ENCODE measurements at places on chromosomes 13 and 19.

DNA sequence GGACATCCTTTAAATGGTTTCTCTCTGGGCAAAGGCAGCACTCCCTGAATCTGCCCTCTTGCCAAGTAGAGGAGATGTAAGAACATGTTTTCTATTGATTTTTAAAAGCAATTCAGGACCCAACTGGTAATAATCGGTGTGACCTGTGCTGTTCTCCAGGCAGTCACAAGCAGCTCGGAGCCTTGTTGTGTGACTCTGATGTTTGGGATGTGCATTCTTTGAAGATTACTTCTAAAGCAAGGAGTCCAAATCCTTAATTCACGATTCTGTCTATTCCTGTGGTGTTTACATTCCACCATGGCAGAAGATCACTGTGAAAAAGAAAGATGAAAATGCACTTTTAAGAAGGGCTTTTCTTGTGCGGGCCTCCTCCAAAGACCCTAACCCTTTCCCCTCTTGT, 122.3 kb upstream of the ZNF536 start:
- DNase-seq = no peak

DNA sequence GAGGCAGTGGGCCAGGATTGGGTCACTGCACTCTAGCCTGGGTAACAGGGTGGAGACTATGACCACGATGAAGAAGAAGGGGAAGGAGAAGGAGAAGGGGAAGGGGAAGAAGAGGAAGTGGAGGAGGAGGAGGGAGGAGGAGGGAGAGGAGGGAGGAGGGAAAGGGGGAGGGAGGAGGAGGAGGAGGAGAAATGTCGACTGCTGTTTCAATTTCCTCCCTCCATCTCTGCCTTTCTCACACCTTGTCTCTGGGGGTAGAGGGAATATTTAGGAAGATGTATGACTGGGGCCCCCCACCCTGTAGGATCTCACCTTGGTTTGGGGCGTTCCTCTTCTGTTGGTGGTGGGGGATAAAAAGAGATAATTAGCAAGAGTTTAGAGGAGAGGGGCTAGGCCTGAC, 3.8 kb downstream of the TNNT1 start:
- DNase-seq = no peak

DNA sequence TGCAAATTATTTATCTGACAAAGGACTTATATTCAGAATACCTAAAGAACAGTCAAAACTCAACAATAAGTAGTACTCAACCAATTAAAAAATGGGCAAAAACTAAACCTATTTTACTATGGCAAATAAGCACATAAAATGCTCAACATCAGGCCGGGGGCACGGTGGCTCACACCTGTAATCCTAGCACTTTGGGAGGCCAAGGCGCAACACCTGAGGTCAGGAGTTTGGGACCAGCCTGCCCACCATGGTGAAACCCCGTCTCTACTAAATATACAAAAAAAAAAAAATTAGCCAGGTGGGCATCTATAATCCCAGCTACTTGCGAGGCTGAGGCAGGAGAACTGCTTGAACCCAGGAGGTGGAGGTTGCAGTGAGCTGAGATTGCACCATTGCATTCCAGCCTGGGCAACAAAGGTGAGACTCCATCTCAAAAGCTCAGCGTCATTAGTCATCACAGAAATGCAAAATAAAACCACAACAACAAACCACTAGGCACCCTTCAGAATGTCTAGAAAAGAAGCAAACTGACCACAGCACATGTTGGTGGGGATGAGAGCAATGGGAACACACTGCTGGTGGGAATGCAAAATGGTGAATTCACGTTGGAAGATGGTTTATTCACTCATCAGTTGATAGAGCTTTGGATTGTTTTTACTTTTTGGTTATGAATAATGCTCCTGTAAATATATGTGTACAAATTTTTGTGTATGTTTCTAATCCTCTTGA, 180.6 kb upstream of the SOX1 start:
- DNase-seq = no peak

DNA sequence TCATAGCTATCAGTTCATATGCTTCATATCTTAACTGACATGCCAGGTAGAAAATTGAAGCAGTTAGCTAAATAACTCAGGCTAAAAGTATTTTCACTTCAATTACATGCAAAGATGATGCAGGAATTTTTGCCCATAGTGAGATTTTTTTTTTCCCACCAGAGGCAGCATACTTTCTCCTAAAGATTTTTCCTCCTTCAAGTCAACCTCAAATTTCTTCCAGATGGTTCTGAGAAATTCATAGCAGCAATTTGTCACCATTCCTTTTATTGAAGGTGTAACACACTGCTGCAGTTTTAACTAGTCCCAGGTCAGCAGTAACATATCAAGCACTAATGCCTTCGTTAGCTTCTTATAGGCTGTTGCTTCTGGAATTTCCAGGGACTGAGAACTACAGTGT, 141.9 kb downstream of the SUCLA2 start:
- no peak for DNase-seq

DNA sequence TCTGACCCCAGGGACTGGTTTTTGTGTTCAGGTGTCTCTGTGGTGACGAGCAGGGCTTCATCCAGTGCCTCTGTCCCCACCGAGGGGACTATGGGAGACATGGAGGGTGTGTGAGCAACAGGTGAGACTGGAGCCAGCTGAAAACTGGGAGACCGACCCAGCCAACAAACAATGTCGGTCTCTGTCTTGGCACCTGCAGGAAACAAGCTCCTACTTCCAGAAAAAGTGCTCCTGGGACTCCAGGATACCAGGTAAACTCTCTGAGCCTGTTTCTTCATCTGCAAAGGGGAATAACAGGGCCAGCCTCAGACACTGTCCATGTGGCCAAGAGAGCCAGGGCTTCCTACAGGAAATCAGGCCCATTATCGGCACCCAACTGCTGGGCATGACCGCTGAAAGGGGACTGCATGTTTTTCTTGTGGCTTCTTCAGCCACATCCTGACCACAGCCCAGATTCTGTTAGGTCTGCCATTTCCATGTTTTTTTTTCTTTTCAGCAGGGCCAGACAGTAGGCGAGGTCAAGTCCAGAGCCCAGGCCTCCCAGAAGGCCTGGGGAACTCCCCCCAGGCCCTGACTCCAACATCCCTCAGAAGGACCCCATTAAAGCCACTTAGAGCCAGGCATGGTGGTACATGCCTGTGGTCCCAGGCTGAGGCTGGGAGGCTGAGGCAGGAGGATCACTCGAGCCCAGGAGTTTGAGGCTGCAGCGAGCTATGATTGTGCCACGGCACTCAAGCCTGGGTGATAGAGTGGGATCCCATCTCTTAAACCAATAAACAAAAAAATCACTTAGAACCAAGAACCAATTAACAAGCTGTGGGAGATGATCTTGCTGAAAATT, 836 bp upstream of the BST2 start:
- DNase-seq = peak; percentile 13

- no peak for DNase-seq
These were observed 46.4 kb upstream of the ZNF254 start for GRCh38 chr19:24040621-24041020.

GRCh38 chr13:80563439-80563838, 222.5 kb upstream of the SPRY2 start:
- no peak for DNase-seq

GRCh38 chr19:13718733-13719132, 45.6 kb upstream of the MRI1 start:
- DNase-seq = no peak

All from activated naive CD4-positive, alpha-beta T cell treated with Interleukin-2 at 50 U/mL for 16 hours (primary cell).